ENCODE measurements at places on chromosomes 11 and 22.

GRCh38 chr11:113867843-113868503 is 7.4 kb downstream of the USP28 start:
- H3K36me3 ChIP-seq, result no peaks in the 10 kb centered on the region
- H3K27me3 ChIP-seq, result no peaks in the 10 kb centered on the region
- no peak overlapping the region for H3K4me3 ChIP-seq
- peaks cover 54% of the 10 kb centered on the region for H3K4me1 ChIP-seq

GRCh38 chr11:16346975-16347374 is 9.4 kb downstream of the SOX6 start:
- H3K4me3 ChIP-seq, result no peak overlapping the region
- no peak overlapping the region for H3K27ac ChIP-seq
- H3K36me3 ChIP-seq, result no peaks in the 10 kb centered on the region
- H3K4me1 ChIP-seq, result no peaks in the 10 kb centered on the region
- no peak for DNase-seq

- H3K27ac ChIP-seq, result no peak overlapping the region
- no peaks in the 10 kb centered on the region for H3K4me1 ChIP-seq
- no peaks in the 10 kb centered on the region for H3K36me3 ChIP-seq
- no peaks in the 10 kb centered on the region for H3K27me3 ChIP-seq
- DNase-seq, result no peak
- no peak overlapping the region for H3K4me3 ChIP-seq
Observed at GRCh38 chr22:25898707-25899365, 156.8 kb downstream of the MYO18B start.

GRCh38 chr11:134574947-134575346 is 162.9 kb upstream of the B3GAT1 start:
- H3K4me1 ChIP-seq, result no peaks in the 10 kb centered on the region
- H3K27me3 ChIP-seq, result no peaks in the 10 kb centered on the region
- DNase-seq, result no peak
- H3K27ac ChIP-seq, result no peak overlapping the region
- H3K36me3 ChIP-seq, result no peaks in the 10 kb centered on the region
- H3K4me3 ChIP-seq, result no peak overlapping the region

DNA sequence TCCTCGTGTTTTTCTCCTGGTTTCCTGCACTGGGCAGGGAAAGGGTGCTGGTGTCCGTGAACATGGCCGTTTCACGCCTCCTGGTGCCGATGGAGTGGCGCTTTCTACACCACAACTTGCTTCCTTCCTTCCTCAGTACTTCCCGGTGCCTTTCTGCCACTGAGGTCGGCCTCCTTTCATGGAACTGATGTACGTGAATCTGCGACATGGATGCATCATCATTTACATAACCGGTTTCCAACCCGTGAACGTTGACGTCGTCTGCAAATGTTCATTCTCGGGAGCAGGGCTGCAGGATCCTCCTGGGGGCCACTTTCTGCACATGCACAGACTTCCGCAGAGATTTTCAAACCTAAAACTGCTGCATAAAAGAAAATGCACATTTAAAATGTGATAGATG is 474.4 kb downstream of the BRD1 start:
- DNase-seq, result no peak
- H3K4me1 ChIP-seq, result no peaks in the 10 kb centered on the region
- no peaks in the 10 kb centered on the region for H3K36me3 ChIP-seq
- H3K27me3 ChIP-seq, result peaks cover 64% of the 10 kb centered on the region
- no peak overlapping the region for H3K4me3 ChIP-seq

DNA sequence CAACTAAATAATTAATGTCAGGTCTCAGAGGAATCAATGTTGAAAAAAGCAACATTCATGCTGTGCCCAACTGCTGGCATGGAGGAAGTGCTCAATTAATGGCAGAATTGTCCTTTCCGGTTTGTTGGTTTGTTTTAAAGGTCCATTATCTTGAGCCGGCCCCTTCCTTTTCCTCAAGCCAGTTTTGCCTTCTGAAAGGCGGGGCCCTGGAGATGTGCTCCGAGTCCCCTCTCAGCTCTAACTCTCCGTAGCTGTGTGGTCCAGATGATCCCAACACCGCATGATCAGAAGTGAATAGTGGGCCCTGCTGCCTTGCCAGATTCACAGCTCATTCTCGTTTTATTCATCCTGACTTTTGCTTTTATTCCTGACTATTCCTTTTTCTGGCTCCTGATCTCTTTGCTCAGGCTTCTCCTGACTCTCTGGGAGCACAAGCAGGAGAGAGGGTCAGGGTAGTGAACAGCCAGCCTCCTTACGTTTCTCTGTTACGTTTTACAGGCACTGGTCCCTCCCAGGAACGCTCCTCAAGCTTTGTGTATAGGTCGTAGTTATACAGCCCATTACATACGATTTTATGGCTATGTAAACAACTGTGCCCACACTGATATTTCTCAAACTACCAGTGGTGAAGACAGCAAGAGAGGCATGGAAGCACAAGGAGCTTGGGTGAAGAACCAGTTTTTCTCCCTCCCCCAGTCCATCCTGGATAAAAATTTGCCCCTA is 265.9 kb downstream of the LARGE1 start:
- H3K27ac ChIP-seq, result no peak overlapping the region
- no peak for DNase-seq
- no peaks in the 10 kb centered on the region for H3K4me1 ChIP-seq
- no peaks in the 10 kb centered on the region for H3K36me3 ChIP-seq
- no peak overlapping the region for H3K4me3 ChIP-seq

DNA sequence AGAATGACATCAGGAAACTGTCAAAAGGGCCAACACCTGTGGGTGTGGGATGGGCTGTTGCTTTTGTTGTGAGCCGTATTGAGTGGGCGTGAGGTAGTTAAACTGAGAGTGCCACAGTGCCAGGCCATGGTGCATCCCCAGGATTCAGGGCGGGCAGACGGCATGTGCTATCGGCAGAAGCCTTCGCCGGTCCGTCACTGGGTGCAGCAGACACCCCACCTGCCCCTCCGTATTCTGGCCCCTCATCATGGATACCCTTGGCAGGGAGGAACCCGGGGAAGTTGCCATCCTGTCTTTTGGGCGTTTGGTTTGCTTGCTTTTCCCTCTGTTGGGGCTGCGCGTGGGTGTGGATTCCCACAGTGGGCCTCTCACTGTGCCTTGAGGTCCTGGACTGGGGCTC is 27.5 kb downstream of the ST14 start:
- no peak overlapping the region for H3K4me3 ChIP-seq
- no peak for DNase-seq
- no peaks in the 10 kb centered on the region for H3K27me3 ChIP-seq
- no peak overlapping the region for H3K27ac ChIP-seq
- H3K4me1 ChIP-seq, result no peaks in the 10 kb centered on the region
- H3K36me3 ChIP-seq, result no peaks in the 10 kb centered on the region

GRCh38 chr22:45864959-45865476 is 111.9 kb downstream of the WNT7B start:
- peaks cover 7% of the 10 kb centered on the region for H3K4me1 ChIP-seq
- no peak overlapping the region for H3K4me3 ChIP-seq
- H3K36me3 ChIP-seq, result no peaks in the 10 kb centered on the region
- peaks cover 63% of the 10 kb centered on the region for H3K27me3 ChIP-seq
- H3K27ac ChIP-seq, result no peak overlapping the region
- no peak for DNase-seq

DNA sequence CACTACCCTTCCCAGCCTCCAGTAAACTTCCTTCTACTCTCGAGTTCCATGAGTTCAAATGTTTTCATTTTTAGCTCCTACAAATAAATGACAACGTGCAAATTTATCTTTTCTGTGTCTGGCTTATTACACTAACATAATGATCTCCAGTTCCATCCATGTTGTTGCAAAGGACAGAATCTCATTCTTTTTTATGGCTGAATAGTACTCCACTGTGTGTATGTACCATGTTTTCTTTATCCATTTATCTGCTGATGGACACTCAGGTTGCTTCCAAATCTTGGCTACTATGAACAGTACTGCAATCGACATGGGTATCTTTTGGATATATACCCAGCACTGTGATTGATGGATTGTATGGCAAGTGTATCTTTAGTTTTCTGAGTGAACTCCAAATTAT is 34.5 kb downstream of the FCHSD2 start:
- no peaks in the 10 kb centered on the region for H3K27me3 ChIP-seq
- DNase-seq, result no peak
- H3K4me1 ChIP-seq, result no peaks in the 10 kb centered on the region

DNA sequence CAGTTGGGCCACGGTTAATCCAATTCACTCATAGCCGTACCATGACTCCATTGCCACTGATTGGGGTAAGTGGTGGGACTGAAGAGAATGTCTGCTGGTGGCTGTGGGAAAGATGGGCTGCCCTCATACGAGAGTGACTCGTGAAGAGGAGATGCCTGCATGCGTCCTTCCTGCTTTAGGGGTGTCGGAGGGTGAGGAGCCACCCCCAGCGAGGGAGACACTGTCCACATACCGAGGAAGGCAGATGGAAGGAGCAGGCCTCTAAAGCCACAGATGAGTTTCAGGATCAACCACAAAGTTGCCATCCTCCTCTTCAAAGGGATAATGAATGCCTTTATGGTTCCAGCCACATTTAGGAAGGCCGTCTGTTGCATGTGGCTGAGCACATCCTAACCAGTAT is 83.2 kb downstream of the GRIK4 start:
- no peak overlapping the region for H3K4me3 ChIP-seq
- H3K4me1 ChIP-seq, result no peaks in the 10 kb centered on the region
- H3K27me3 ChIP-seq, result no peaks in the 10 kb centered on the region
- no peaks in the 10 kb centered on the region for H3K36me3 ChIP-seq
- DNase-seq, result no peak

DNA sequence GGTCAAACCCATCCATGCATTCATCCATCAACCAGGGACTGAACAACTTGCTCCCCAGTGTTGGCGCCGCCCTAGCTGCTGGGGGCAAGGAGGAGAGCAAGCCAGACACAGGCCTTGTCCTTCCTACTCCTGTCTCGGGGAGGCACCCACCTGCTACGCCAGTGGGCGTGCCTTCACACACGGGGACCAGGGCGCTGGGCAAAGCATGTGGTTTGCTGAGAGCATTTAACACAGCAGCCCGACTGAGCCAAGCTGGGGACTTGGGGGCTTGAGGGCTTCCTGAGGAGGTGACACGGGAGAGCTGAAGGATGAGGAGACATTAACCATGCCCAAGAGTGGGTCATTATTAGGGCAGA is 30.6 kb downstream of the CACNA1I start:
- H3K4me3 ChIP-seq, result no peak overlapping the region
- H3K4me1 ChIP-seq, result peaks cover 39% of the 10 kb centered on the region
- no peaks in the 10 kb centered on the region for H3K36me3 ChIP-seq
- DNase-seq, result no peak
- H3K27me3 ChIP-seq, result no peaks in the 10 kb centered on the region

- H3K27ac ChIP-seq, result no peak overlapping the region
- H3K4me3 ChIP-seq, result no peak overlapping the region
- H3K27me3 ChIP-seq, result peaks cover 14% of the 10 kb centered on the region
Observed at GRCh38 chr11:44456544-44457300, 108.7 kb upstream of the CD82 start.
